ENCODE measurements at places on chromosomes 2 and 18. TPM values are rescaled to one million over a fixed set of nuclear protein-coding genes. Genes with fewer than 3 reads are reported as not detected.

MALL gene
- 6.7 TPM for total RNA-seq

GPR45 gene
- not detected for total RNA-seq

TMEM17 gene
- 1.7 TPM for total RNA-seq

FSHR gene
- not detected for total RNA-seq

UNC50 gene
- 64.5 TPM for total RNA-seq

CHPF gene
- total RNA-seq: 192 TPM

FRZB gene
- under 0.01 TPM for total RNA-seq

LYPD6B gene
- total RNA-seq: 0.56 TPM

ZNF892 gene
- 4.0 TPM for total RNA-seq

MC4R gene
- under 0.01 TPM for total RNA-seq

TTLL4 gene
- total RNA-seq: 8.1 TPM

All from regular cardiac myocyte (primary cell).